AG10803 (cell line): ENCODE measurements at places on chromosomes 2 and 18.

DNA sequence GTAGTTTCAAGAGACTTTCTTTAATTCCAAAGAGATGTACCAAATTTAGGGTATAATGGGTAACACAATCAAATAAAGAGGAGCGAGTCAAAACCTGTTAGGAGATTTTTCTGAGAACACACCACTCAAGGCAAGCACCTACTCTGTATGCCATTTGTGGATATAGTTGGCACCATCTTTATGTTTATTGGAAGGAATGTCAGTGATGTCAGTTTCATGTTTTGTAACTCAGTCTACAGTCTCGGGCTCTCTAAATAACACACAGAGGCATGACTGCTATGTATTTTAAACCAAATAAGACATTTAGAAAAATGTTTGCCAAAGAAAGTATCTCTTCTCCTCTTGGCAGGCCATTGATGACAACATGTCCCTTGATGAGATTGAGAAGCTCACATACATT lies 59.7 kb downstream of the CPS1 start:
- DNase-seq, result peak; percentile 40

DNA sequence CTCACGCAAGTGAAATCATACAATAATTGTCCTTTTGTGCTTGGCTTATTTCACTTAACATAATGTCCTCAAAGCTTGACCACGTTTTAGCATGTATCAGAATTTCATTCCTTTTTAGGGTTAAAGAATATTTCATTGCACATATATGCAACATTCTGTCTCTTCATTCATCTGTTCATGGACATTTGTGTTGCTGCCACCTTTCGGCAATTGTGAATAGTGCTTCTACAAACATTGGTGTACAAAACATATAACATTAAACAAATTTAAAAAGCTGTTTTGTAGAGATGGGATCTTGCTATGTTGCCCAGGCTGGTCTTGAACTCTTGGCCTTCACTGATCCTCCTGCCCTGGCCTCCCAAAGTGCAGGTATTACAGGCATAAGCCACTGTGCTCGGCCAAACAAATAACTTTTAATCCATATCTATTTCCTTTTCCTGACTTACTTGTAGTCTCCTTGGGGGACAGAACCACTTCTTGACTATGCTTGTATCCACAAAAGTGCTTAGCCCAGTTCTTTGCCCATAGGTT lies 209.3 kb downstream of the SLC4A3 start:
- DNase-seq, result peak; percentile 37

DNA sequence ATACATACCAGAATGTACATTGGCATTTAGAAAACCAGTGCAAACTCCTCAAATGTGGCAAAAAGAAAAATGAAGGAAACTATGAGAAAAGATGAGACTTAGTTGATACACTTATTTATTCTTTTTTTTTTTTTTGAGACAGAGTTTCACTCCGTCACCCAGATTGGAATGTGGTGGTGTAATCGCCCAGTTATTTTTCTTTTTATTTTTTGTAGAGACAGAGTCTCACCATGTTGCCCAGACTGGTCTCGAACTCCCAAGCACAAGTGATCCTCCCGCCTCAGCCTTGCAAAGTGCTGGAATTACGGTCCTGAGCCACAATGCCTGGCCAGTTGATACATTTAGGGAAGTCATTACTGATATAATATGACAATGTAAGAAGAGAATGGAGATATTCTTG lies 274.2 kb upstream of the LRATD1 start:
- peak; percentile 5 for DNase-seq

- DNase-seq, result no peak
Measured at GRCh38 chr2:166230724-166231070, 102.9 kb upstream of the SCN1A start.

- DNase-seq, result no peak
Measured at GRCh38 chr2:18664421-18664820, 75.1 kb upstream of the NT5C1B start.

- DNase-seq, result no peak
Measured at GRCh38 chr2:10236571-10237391, 65.9 kb upstream of the HPCAL1 start.

- DNase-seq, result no peak
Measured at GRCh38 chr18:48200631-48201336, 208.4 kb downstream of the ZBTB7C start.

- no peak for DNase-seq
Measured at GRCh38 chr2:94996305-94997100, 29.0 kb upstream of the MAL start.

- no peak for DNase-seq
Measured at GRCh38 chr18:3500016-3500415, 50.0 kb downstream of the TGIF1 start.

DNA sequence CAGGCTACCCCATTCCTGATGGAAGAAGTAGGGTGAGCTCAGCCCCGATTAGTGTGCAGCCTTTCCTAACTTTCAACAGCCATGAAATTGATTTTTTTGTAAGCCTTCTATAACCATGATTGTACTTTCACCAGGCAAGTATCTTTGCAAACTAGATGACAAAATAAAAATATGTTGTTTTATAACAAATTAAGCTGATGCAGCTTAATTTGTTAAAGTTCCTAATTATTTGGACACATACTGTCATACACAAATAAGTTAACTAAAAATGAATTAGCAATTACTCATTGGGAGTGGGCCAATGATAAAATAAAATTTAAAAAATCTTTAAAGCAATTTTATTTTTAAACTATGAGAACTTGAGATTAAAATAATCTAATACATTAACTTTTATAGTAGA lies 113.1 kb upstream of the FANCL start:
- no peak for DNase-seq

DNA sequence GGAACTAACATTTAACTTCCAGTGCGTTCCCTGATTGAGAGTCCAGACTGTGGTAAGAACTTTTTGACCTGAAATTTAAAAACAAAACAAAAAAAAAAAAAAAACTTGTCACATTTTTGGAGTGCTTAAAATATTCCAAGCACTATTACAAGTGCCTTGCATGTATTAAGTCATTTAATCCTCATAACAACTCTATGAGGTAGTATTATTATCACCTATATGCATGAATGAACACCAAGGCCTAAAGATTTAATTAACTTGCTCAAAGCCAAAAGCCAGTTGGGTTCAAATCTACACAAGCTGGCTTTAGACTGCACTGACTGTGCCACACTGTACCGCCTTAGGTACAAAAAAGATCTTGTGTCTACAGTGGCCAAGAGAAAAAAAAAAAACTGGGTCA lies 35.2 kb downstream of the METTL4 start:
- no peak for DNase-seq

- no peak for DNase-seq
Measured at GRCh38 chr2:54947646-54948045, 102.6 kb downstream of the RTN4 start.

- no peak for DNase-seq
Measured at GRCh38 chr2:211494085-211494484, 937.7 kb downstream of the CPS1 start.

GRCh38 chr2:98734162-98734561 lies 3.2 kb upstream of the MGAT4A start:
- DNase-seq, result no peak

GRCh38 chr2:98308068-98308467 lies 38.2 kb upstream of the CNGA3 start:
- DNase-seq, result peak; percentile 23

DNA sequence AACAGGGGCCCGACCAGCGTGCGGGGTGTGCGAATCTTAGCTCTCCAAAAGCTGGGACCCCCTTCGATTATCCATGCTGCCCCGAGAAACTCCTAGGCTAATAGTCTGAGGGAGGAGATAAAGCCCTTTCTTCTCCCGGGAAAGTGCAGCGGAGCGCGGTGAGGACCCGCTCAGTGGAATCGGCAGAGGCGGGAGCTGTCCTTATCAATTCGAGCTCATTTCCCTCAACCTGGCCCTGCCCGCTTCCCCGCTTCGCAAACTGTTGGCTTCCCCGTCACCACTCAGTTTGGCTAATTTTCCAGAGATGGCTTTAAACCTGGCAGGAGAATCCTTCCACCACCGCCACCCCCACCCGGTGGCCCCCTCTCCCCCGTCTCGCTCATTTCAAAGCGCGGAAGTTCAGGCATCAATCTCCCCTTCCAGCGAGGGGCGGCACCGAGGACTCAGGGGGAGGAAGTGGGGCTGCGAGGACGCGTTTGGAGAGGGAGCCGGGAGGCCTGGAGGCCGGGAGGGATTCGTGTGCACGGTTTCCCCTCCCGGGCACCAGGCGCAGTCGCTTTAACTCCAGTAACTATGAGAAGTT lies 1.6 kb downstream of the KLHL14 start:
- DNase-seq, result no peak

GRCh38 chr2:234960175-234961088 lies 8.6 kb downstream of the SH3BP4 start:
- DNase-seq, result peak; percentile 77

DNA sequence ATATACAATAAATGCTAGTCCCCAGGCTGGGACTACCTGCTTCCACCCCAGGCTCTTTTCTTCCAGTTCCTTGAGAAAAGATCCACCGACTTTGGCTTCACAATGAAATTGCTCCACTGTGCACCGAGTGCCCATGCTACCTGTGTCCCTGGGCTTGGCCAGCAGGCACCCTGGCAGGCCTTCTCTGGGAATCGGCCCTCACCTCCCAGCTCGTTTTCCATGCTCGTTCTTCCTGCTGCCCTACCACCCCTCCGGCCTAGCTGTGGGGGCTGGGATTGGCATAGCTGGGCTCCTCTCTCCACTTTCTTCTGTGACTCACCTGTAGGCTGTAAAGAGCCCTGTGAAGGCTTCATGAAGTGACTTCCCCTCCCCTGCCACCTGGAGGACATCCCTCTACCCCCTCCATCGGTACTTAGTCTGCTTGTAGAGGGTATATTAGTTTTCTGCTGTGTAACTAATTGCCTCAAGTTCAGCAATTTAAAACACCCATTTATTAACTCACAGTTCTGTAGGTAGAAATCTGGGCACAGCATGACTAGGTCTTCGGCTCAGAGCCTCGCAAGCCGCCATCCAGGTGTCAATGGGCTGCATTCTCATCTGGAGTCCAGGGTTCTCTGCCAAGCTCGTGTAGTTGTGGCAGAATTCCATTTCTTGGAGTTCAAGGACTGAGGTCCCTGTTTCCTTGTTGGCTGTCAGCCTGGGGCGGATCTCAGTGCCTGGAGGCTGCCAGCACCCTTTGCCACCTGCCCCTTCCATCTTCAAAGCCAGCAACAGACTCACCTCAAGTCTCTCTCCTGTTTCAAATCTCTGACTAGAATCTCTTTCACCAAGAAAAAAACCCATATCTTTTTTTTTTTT lies 57.6 kb downstream of the DPYSL5 start:
- DNase-seq, result no peak

DNA sequence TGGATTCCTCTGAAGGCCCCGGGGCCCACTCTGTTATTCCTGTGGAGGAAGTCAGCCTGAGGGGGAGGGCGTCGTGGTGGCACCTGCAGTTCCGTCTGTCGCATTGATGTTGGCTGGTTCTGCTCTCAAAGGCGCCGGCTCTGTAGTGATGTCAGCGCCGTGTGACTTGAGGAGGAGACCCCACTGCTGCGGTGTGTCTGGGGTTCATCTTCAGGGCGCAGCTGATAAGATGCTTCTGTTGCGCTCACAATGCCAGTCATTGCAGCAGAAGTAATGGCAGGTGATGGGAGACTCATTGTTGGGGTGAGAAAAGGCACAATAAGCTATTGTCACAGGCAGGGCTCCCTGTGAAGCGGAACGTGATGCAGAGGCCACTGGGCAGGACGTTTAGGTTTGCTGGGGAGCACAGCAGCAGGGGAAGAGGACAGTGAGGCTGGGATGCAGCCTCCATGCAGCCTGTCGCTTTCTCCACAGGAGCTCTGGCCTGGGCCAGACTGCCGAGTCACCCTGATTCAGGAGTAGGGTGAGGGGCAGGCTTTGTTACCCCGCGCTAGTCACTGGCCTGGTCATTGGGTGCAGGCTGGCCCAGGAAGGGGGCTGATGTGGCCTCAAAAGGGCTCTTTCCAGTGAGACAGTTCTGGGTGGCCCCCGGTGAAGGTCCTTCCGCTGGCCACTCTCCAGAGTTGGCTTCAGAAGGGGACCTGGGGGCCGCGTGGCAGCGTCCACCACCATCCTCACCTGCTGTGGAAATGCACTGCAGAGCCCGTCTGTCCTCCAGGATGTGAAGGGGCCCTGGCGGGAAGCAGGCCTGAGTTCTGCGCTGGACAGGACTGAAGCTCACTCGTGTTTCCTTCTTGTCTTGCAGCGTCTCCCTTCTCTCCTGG lies 42.9 kb downstream of the SH3BP4 start:
- DNase-seq, result no peak

- DNase-seq, result no peak
Measured at GRCh38 chr2:127768775-127769479, 42.0 kb downstream of the WDR33 start.

- no peak for DNase-seq
Measured at GRCh38 chr2:97769308-97769707, 55.9 kb downstream of the ZAP70 start.

DNA sequence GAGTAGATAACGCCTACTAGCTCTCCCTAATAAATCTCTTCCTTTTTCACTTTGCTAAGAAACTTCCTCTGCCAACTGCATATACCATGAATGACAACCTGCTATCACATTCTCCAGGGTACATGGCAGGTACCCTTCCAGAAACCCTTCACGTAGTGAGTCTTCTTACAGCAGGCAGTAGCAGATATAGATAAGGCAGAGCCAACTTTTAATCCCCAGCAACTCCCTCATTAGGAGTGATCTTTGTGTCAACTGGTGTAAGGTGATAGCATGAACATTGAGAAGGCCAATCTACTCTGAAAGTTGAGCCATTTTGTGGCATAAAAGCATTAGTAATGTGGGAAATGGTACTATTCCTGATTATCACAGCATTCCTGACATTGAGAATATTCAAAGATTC lies 5.7 kb upstream of the STK17B start:
- no peak for DNase-seq

- no peak for DNase-seq
Measured at GRCh38 chr2:116585669-116586327, 1228.7 kb upstream of the DDX18 start.

DNA sequence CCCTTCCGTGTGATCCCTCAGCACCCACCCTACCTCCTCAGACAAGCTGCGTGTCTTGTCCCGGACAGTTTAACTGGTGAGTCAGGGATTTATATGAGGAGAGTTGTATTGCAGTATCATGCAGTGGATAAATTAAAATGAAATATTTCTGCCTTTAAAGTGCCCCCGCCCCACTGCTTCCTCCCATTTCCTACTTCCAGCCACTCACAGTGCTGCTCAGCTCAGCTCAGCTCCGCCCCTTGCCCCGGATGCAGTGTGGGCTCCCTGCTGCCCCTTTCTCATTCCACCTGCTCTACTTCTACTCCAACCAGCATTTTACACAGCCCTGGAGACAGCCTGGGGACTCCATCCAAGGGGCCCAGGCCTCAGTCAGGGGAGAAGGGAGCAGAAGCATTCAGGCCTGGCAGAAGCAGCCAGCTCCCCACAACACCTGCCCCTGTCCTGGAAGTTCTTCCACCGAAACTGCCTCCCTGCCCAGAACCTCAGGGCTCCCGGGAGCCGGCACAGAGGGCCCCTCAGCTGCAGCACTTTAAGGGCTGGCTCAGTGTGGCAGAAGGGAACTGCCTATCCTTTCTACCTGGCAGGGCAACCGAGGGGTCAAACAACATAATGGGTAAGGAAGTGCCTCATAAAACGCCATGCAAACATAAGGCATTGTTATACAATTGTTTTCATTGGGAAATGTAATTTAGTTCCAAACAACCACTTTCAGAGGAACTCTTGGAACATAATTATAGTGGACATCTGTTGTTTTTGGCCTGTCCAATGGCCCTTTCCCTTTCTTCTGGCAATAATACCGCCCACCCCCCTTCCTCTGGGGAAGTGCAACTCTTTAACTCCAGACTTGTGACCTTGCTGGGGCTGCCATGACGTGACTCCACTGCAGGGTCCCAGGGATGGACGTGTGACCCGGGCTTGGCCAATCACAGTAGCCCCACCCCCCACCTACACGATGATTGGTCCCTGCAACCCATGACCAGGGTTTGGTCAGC lies 102.3 kb downstream of the LIPG start:
- DNase-seq, result no peak
